ENCODE measurements at places on chromosomes 11 and 22.

DNA sequence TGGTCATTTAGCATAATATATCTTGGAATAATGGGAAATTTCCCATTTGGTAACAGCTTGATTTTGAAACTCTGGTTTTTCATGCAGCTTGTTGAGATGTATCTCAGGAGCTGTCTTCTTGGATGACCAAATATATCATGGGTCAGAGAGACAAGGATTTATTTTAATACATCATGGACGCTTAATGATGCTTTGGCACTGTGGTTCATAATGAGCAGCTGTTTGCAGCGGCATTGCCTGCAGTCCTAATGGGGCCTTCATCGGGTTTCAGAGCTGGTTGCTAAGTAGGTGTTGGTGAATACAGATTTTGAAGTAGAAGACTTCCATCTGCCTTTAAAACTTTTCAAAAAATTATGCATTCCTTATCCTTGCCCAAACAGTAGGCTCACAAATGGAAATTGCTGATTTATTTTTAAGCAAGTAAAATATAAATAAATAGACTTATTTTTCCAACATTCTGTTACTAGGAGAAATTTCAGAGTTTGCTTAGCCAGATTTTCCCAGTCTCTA, 389.5 kb upstream of the FAT3 start:
- no peak for DNase-seq

DNA sequence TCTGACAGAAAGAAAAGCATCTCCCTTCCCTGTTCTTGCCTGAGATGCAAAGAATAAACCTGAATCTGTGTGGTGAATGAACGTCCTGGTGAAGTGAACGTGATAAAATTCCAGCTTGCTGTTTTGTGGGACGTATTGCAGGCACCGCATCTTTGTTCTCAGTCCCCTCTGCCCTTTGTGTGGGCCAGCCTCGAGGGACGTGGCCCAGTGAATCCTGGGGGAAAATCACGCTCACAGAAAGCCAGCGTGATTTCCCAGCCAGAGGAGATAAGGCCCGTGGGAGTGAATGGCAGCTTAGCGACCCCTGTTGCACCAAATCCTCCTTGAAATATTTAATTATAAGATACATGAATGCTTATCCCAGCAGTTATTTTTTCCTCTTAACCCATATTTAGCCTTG, 129.1 kb downstream of the COMMD9 start:
- DNase-seq = no peak

DNA sequence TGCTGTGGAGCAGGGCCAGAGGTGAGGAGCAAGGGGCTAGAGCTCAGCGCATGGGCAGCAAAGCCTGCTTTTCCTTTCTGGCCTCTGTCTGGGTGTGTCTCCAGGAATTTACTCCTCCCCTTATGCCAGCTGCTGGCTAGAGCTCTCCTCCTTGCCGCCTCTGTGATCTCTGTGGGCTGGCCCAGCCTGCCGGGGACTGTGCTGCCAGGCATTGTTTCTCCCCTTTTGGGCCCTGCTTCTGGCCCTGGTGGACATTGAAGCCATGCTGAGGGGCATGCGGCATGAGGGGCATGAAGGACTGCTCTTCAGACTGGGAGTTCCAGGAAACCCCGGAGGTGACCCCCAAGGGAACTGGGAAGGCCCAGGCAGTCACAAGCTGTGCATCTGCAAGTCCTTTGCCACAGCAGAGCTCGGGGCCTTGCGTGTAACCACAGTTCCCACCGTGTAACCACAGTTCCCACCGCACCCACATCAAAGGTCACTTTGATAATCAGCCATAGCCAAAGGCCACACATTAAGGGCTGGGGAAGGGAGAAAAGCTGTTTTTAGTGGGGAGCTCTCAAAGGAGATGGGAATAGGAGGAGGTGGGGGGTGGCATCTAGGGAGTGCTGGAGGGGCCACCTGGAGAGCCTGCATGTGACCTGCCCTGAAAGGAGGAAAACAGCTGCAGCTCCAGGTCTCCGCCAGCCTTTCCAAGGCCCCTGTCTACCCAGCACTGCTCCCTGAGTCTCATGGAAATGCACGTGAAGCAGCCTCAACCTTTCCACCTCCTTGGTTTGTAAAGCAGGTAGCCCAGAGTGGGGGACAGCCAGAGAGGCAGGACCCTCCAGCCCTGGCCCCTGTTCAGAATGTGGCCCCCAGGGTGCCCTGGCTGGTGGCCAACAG, 62.3 kb downstream of the PPFIBP2 start:
- no peak for DNase-seq

GRCh38 chr11:12888525-12889158, 120.5 kb upstream of the RASSF10 start:
- peak; percentile 63 for DNase-seq

DNA sequence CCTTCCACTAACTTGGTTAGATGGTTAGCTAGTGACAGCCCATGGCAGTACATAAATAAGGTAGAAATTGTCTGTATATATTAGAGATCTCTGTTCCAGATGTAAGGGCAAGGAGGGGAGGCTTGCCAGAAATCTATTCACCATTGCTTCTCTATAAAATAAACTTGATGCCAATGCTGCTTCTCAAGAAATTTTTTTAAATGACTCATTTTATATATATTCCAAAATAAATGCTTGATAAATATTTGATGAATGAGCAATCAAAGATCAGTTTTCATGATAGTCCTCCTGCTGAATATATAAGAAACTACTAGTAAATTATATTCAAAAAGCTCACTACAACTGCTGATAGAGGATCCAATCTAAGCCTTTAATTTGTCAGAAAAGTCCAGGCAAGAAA, 710.6 kb upstream of the CCDC179 start:
- DNase-seq = no peak
